A172 (cell line): ENCODE measurements at places on chromosomes 2 and 18.

GRCh38 chr2:53217250-53217649, 550.4 kb upstream of the CHAC2 start:
- no peak for DNase-seq

- DNase-seq: no peak
These were observed 69.7 kb downstream of the NCK2 start for GRCh38 chr2:105814291-105814940.

DNA sequence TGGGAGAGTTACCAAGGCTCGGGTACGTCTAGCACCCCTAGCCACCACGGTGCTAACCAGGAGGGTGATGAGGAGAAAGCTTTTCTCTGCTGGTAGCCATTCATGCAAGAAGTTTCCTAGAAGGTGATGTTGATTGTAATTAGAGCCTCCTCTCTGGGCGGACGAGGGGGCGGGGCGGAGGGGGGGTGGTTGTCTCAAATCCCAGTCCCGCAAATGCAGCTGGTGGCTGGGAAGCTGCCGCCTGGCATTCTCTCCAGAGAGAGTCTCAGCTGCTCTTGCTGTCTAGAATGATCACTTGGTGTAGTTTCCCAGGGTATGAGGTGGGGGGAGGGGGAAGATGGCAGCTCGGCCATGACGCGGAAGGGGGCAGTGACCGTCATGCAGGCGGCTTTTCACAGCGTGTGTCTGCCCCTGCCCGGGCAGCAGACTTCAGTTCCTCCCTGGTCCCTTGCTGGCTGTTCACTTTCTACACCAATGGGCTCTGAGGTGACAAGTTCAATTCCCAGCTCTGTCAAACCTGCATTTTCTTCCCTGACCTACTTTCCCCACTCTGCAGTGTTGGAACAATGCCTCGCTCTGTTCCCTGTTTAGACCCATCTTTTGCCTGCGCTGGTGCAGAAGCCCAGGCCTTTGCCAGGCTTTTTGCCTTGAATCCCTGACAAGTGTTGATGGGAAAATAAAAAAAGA, 61.5 kb upstream of the KLF7 start:
- no peak for DNase-seq

DNA sequence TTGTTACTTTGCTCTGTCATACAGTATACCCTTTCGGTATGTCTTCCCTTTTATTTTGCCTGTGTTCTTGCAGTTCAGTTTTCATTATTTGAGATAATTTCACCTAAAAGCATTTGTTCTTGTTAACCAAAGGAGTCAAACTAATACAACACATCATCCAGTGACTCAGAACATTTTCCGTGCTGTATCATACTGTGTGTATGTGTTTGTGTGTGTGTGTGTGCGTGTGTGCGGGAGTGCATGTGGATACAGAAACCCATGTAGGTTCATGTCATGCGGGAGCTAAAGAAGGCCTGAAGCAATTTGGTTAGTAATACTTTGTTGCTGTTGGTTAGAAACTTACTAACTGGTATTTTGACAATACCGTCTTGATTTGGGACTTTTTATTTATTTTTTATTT, 60.0 kb downstream of the CEP192 start:
- DNase-seq: no peak

DNA sequence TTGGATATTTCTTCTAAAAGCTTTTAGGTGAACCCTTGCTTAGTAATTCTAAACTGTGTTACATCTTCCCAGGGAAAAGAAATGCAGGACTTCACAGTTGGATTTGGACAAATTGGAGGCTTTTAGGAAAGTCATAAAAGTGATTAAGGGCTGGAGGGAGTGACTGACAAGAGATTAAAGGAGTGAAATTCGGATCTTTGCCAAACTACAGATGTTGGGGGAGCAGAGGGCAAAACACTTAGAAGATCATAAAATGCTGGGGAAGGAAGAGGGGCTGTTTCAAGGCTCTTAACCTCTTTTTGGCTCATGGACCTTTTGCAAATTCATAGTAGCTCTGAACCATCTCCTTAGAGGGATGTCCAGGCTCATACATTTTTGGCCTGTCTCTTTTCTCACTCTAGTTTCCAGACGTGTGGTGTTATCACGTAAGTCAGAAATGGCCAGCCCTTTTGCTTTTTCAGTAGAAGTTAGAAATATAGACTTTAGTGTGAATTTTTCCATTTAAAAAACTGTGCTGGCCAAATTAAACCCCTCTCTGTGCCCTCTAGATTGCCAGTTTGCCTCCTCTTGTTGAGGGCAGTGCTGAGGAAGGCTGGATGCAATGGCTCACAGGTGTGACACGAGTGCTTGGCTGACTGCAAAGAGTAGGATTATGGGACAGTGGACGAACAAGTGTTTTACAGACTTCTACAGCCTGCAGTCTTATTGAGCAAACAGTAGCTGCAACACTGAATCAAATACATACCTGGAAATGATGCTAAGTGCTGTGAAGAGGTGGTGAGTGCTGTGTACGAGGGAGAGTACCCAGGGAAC, 109.9 kb downstream of the LYPD6B start:
- no peak for DNase-seq

- DNase-seq: peak; percentile 85
These were observed 131.1 kb downstream of the FMNL2 start for GRCh38 chr2:152466041-152466440.

DNA sequence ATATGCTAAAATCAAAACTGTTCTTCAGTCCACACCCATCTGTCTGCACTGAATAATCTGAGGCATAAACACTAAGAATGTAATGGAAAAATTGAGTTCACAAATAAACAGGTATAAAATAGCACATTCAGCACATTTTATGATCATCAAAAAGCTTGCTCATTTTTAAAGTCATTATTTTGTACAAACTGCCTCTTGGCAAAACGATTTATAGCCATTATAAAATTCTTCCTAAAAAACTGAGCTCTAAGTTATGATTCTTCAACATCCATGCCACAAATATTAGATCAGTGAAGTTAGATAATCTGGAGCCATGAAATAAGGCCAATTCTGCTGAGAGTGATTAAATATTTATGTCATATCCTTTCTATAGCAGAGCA, 233.5 kb downstream of the DYM start:
- DNase-seq: no peak

DNA sequence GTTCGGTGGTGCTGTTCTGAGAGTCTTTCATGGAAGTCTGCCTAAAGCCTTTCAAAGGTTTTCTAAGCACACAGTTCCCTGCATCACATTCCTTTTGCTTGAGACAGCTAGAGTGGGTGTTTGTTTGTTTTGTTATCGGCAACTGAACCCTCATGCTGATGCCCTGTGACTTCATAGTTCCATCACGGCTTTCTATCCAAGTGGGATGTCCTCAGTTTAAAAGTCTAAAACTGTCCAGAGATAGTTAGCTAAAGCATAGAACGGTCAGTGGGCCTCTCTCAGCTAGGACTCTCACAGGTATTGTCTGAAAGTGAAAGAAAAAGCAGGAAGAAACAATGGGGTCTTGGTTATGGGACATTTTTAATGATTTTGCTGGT, 337.3 kb downstream of the OSR1 start:
- peak; percentile 67 for DNase-seq

GRCh38 chr2:26811791-26812694, 26.2 kb downstream of the CENPA start:
- DNase-seq: no peak

- DNase-seq: no peak
These were observed 340.7 kb downstream of the LPIN1 start for GRCh38 chr2:12087175-12087574.

DNA sequence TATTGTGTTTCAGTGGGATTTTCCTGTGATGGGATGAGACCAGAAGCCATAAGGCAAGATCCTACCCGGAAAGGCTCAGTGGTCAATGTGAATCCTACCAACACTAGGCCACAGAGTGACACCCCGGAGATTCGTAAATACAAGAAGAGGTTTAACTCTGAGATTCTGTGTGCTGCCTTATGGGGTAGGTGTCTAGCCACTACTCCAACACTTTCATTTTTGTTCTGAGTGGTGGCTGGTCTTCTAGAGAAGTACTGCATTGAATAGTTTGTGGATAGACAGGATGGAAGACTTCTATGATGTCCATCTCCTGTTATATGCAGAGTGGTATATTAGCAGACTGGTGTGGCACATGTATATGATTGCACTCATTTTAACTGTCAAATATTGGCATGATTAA, 117.7 kb upstream of the IL1R2 start:
- no peak for DNase-seq

DNA sequence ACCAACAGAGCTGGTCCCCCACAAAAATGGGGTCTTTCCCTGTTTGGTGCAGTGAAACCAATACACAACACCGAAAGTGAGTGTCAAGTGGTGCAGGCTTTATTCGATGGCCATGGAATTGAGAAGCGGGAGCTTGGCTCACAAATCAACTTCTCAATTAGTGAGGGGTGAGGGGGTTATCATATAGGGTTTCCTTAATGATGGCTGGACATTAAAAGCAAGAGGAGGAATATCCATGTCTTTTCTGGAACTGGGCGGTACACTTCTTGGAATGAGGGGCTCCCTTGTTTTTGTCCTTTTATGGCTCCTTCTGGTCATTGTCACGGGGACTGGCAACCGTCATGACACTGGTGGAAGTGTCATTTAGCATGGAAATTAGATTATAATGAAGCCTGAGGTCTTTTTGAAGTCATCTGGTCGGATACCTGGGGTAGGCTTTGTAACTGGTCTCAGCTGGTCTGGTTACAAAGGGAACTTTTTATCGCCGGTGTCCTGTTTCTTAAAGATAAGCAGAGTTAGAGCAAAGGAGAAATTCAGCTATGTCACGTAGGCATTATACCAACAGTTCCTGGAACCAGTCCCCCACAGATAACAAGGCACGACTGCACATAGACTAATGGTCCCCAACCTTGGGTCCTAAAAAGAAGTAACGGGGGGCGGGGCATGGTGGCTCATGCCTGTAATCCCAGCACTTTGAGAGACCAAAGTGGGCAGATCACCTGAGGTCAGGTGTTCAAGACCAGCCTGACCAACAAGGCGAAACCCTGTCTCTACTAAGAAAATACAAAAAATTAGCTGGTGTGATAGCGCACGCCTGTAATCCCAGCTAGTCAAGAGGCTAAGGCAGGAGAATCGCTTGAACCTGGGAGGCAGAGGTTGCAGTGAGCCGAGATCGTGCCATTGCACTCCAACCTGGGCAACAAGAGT, 93.5 kb upstream of the NDUFV2 start:
- no peak for DNase-seq

DNA sequence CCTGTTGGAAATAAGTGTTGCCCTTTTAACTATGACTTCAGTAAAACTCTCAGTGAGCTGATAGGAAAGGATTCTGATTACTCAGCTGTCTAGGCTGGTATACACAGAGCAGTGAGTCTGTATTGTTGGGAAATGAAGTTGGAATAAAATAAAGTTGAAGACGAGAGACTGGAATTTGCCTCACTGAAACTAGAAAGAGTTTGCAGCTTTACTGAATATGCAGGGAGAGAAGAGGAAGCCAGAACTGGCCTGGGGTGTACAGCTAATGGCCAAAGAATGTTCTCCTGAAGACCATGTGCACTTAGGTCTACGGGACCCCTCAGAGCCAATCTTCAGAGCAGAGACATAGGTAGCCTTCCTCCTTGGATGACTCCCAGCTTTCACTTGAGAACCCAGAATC, 26.5 kb downstream of the EIF4E2 start:
- DNase-seq: no peak

- no peak for DNase-seq
These were observed 864.8 kb downstream of the EPHA4 start for GRCh38 chr2:220707261-220707660.

- DNase-seq: no peak
These were observed 15.2 kb upstream of the CETN1 start for GRCh38 chr18:564708-565561.

DNA sequence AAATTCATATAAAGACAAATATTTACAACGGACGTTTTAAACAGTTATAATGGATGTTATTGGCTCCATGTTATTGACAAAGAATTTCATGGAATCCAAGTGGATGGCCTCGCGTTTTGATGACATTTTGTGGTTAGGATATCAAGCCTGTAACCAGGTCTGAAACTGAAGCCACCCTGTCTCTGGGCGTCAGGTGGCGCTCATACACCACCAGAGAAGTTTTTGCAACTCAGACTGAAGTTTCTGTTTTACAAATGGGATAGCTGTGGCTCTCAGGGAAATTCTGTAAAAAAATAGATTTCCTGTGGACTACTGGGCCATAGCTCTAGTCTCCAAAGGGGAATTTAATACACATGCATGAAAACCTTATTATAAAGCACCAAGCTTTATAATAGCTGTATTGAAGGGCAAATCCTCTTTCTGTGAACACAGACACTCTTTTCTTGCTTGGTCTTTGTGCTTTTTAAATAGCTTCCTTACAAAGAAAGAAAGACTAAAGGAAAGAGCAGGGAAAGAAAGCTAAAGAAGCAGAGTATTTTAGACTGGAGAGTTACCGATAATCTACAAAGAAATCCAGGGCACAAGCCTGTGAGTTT, 86.7 kb downstream of the C18orf54 start:
- DNase-seq: peak; percentile 19

- no peak for DNase-seq
These were observed 98.4 kb upstream of the SIX3 start for GRCh38 chr2:44843086-44843485.

GRCh38 chr18:63283305-63284094, 36.1 kb downstream of the BCL2 start:
- no peak for DNase-seq

DNA sequence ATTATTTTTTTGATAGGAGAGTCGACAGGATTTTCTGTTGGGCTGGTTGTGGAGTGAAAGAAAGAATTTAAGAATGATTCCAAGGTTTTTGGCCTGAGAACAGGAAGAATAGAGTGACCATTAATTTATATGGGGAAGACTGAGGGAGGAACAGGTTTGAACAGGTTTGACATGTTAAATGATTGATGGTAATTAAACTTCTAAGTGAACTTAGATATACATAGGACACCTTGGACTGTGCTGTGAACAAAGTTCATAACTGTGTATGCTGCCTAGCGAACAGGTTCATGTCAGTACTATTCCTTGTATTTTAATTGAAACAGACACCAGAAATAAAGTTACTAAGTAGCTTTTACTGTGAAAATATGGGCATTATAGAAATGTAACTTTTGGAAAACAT, 212.0 kb downstream of the SPAG16 start:
- DNase-seq: no peak

DNA sequence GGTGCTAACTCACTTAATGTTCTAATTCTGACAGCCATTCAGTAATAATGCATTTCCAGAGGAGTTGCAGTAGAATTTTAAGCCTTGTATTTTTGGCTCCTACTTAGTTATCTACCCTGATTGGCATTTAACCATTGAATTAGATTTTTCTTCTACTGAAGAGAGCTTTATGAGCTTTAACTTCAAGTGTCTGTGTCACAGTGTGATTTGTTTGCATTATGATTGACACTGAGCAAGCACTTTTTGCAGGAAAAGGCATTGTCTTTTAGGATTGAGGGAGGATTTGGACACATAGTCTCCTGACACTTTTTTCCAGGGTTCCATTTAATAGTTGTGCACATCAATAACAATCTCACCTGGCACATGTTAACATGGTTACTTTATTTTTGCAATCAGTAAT, 26.7 kb downstream of the LYPD6 start:
- no peak for DNase-seq

- DNase-seq: no peak
These were observed 722.5 kb downstream of the SOCS6 start for GRCh38 chr18:71011389-71011788.
